Naive B cell (primary cell): ENCODE measurements at places on chromosomes 6 and 20. TPM values are rescaled to one million over a fixed set of nuclear protein-coding genes. Genes with fewer than 3 reads are reported as not detected.

DNA sequence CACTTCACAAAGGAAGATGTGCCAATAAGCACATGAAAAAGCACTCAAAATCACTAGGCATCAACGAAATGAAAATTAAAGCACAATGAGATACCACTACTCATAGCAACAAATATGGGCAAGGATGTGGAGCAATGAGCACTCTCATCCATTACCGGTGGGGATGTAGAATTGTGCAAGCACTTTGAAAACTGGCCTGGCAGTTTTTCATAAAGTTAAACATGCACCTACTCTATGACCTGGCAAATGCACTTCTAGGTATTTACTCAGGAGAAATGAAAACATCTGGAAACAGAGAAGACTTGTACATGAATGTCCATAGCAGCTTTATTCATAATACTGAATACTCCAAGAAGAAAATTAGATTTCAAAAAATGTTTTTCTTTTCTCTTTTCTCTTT is 34.1 kb upstream of the TMEM14A start:
- DNase-seq = no peak

DNA sequence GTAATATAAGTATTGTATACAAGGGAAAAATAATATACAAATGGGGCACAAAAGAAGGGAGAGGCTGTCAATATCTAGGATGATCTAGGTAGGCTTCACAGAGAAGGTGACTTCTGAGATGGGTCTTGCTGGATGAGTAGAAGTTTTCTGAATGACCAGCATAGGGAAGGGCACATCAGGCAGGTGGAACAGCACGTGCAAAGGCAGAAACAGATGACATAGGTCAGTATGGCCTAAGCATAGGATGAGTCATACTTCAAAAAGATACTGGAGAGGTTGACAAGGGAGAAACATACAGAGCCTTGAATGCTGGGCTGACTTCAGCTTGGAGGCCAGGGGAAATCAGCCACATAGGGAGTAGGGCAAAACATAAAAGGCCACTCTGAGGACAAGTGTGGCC is 31.9 kb upstream of the SIRPA start:
- DNase-seq = no peak

The PHACTR3 gene
- polyA plus RNA-seq = not detected

The SLCO4A1 gene
- 1.6 TPM for polyA plus RNA-seq

GRCh38 chr6:137731600-137731959 is 135.5 kb upstream of the TNFAIP3 start:
- DNase-seq = no peak

The RNF144B gene
- 8.9 TPM for polyA plus RNA-seq

The GNAS-AS1 gene
- polyA plus RNA-seq = 0.35 TPM

The DOK5 gene
- not detected for polyA plus RNA-seq

The PACRG gene
- polyA plus RNA-seq = not detected
